ENCODE measurements at places on chromosomes 7 and 10.

GRCh38 chr10:35498693-35499092 lies 106.4 kb upstream of the GJD4 start:
- DNase-seq, result no peak

- no peak for DNase-seq
These were observed 15.0 kb upstream of the STEAP4 start for GRCh38 chr7:88321694-88322093.

DNA sequence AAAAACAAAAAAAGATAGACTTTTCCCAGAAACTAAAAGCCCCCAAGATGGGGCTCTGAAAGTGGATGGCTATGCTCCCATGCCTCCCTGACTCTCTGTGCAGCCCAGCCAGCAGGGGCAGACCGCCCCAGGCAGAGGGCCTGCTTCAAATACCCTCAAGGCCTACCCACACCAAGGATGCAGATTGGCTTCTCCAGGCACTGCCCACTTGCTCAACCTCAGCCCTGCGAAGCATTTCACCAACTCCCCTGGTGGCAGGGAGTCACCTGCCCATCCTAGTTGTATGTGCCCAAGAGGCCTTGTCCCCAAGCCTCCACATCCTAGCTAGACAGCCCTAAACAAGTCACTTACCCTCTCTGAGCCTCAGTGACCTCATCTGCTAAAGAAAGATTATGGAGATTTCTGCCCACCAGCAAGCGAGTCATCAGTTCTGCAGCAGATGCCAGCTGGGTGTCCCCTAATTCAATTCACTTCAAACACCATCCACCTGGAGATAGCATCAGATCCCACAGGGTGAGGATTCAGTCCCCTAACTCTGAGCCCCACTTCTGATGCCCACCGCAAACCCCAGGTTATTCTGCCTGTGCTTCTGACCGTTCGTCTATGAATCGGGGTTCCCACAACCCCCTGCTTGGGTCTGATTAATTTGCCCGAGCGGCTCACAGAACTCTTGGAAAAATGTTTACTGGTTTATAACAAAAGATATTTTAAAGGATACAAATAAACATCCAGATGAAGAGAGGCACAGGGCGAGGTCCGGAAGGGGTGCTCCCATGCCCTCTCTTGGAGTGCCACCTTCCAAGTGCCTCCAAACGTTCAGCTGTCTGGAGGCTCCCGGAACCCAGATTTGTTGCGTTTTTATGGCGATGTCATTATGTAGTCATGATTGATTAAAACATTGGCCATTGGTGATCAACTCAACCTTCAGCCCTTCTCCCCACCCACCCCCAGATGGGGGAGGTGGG lies 18.6 kb upstream of the ZMIZ1 start:
- no peak for DNase-seq

GRCh38 chr10:120513307-120513796 lies 56.3 kb downstream of the PLPP4 start:
- DNase-seq, result no peak

- no peak for DNase-seq
These were observed 90.8 kb downstream of the JMJD1C start for GRCh38 chr10:63374991-63375390.

DNA sequence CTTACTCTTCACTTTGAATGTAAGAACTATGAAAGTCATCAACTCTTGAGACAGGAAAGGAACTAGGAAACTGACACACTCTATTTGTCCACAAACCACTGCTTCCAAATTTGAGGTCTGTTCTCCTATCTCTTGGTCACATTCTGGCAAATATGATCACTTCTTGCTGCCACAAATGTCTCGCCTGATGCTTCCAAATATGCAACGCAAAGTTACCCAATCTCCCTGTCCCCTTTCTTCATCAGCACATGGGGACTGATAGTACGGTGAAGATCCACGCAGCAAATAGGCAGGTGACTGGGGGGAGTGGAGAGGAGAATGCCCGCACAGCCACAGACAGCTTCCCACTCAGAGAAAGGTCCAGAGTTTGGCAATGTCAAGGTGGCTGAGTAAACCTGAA lies 92.6 kb upstream of the TCF7L2 start:
- DNase-seq, result no peak

- no peak for DNase-seq
These were observed 10.5 kb downstream of the ARHGAP22 start for GRCh38 chr10:48594371-48594770.

DNA sequence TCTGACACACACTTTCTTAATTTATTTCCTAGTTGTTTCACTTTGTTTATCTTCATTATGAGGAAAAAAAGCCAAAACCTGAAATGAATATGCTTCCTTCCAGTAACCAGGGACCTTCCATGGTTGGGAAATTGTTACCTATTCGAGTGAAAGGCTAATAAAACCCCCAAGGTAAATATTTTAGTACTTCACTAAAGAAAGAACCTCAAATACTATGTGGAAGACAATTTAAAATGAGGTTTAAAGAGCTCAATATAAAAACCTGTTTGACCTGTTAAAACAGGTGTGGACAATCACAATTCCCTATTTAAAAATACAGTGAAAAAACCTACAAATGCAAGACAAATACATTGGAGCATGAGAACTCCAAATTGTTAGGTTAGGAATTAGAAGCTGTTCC lies 192.6 kb downstream of the CFTR start:
- DNase-seq, result no peak

DNA sequence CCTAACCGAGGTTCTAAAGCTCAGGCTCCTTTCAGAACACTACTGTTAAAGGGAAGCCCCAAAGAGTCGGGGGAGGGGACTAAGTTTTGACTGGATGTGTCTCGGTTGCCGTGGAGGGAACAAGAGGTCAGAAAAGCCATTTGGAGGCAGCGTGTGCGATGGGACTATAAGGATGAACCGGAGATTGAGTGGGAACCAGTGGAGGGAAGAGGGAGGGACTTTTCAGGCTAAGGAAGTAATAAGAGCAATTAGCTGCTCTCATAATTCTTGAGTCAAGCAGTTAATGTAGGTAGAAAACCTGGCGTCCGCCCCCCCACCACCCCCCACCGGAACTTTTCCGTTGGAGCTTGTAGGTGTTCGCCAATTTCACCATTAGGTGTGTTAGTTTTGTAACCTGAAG lies 491 bp upstream of the AKAP9 start:
- DNase-seq, result no peak

DNA sequence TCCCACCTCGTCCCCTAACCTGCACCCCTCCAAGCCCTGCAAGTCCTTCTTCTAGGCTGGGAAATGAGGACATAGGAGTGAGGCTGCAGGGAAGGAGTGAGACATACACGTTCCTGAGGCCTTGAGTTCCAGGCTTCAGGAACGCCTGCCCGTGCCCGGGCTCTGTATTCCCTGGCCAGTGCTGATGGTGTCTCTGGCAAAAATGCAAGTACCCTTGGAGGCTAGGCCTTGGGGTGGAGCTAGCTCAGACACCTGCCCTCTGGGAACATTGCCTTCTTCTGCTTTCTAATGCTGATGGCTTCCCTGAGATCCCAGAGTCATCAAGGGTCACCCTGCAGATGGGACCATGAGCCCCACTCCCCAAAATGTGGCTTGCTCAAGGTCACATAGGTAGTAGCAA lies 76.0 kb downstream of the GRK5 start:
- DNase-seq, result no peak

DNA sequence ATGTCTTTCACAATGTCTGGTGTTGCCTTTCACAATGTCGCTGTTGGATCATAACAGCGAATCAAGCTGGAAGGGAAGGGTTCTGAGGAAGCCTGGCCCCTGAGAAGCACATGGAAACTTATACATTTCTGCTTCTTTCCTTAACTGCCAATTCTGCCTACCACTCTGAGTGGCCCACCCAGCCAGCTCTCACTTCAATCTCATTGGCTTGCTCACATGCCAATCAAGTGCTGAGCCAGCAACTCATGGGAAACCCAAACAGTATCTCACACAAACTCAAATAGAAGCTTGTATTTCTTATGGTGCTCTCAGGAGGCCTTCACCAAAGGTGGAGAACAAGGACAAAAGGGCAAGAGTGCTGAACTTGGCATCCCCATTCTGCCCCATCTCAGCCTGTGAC lies 117.4 kb upstream of the GPR26 start:
- no peak for DNase-seq

- no peak for DNase-seq
These were observed 35.4 kb upstream of the TAX1BP1 start for GRCh38 chr7:27704422-27705199.

DNA sequence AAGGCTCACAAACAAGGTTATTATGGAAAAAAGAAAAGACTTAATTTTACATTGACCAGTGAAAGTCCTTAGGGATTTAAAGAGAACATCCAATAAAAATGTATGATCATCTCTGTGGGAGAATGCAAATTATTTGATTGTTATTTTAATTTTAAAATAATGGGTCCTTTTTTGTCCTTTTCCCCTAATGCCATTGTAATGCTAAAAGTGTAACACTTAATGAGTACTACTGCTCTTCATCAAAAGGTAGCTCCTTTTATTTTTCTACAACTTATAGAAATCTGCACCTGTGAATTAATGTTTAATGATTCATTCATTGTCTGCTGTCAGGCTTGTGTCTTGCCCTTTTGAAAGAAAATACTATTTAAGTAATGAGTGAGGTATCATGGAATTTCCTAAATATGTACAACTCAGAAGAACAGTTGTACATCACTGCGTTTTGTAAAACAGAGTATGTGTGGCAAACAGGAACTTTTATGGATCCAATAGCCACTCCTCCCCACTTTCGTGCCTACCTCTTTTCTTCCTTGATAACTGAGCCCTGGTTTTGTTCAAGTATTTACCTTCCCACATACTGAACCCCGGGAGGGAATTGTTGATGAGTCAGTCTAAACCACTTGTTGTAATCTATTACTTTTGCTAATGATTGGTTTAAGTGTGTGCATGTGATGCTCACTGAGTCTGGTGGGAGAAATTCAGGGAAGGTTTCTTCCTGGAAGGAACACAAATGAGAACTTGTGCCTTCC lies 19.9 kb upstream of the TRUB1 start:
- no peak for DNase-seq

DNA sequence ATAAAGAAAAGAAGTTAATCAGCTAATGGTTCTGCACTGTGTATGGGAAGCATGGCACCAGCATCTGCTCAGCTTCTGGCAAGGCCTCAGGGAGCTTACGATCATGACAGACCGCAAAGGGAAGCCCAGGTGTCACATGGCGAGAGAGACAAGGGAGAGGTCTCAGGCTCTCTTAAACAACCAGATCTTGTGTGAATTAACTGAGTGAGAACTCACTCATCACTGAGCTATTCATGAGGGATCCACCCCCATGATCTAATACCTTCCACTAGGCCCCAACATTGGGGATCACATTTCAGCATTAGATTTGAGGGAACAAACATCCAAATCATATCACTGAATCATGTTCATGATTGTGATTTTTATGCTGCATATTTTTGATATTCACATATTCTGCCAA lies 5.8 kb downstream of the USP54 start:
- DNase-seq, result no peak

DNA sequence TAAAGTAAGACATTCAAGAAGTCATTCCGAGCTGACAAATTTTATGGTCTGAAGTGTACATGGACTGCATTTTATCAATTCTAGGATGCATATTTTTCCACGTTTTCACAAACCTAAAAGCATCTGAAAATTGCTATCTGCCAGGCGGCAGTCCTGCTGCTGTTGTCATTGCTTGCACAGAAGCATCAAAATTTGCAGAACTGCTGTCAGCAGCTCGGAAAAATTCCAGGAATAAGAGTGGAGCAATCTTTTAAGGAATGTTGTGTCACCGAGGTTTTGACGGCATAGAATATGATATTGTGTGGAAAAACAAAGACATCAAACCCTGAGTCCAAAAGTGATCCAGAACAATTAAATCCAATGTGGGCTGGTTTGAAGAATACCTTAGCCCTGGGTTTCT lies 61.4 kb downstream of the CHCHD3 start:
- DNase-seq, result no peak

- DNase-seq, result no peak
These were observed 329.5 kb downstream of the RNLS start for GRCh38 chr10:88253622-88254021.

- DNase-seq, result no peak
These were observed 7.7 kb downstream of the CHAT start for GRCh38 chr10:49621561-49621960.

DNA sequence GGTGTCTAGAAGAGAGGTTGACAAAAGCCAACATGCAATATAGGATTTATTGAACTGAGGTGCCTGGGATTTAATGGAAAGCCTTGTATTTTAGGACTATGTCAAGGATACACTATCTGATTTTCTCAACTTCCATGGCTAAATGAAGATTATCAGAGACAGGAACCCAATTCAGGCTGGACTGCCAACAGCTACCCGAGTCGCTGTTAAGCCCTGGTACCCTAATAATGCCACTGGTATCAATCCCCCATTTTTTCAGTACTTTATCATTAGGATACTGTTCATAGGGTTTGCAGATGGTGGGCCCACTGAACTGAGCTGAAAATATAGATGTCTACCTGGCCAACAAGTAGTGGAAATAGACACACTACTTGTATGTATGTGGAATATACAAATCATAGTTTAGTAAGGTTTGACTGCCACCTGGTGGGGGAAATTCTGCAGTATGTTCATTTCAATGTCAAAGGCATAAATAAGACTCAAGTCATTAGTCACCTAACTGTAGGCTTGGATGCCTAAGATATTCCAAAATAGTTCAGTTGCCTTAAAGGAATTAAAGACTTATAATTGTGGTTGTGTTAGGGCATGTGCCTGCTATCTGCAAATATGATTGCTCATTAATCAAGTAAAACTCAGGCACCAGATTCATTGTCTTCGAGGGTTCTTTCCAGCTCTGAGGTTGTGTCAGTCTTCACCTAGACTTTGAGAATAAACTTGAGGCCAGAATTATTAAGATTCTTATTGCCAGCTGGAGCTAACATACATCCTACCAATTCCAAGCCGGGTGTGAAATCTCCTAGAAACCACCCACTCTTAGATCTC lies 34.1 kb upstream of the NOBOX start:
- DNase-seq, result peak; percentile 15

DNA sequence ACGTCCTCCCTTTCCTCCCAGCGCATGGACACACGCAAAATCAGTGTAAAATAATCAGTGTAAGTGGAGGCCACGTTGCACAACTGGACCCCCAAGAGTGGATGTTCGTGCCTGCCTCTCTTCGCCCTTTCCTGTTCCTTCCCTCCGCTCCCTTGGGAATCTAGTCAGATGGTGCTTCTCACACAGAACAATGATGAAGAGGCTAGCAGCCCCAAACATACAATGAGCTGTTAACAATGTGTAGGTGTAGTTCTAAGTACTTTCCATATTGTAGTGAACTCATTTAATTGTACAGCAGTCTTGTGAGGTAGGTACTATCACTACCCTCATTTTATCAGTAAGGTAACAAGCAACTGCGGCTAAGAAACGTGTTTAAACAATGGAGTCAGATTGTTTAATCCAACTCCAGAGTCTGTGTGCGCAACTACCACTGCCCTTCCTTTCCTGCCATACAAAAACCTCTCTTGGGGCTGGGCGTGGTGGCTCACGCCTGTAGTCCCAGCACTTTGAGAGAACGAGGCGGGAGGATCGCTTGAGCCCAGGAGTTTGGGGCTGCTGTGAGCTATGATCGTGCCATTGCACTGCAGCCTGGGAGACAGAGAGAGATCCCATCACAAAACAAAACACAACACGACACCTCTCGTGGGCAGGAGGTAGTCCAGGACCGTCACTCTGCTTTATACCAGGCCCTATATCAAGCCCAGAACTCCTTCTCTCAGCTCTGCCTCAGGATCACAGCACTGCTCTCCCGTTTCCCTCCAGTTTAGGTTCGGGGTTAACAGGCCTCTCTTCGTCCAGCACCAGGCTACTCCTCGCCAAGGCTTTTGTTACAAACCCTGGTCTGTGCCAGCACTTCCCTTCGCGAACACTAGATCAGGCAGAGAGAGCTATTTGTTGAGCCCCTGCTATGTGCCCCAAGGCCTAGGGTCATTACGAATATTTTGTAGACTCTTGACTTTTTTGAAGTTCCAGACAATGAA lies 1.1 kb downstream of the FKBP9 start:
- DNase-seq, result no peak

GRCh38 chr7:82347808-82348207 lies 95.8 kb downstream of the CACNA2D1 start:
- DNase-seq, result no peak

Data from stimulated activated CD8-positive, alpha-beta memory T cell treated with anti-CD3 and anti-CD28 coated beads, Interleukin-4, amount 100 ng/mL, for 24 hours (primary cell).